Left renal cortex interstitium (tissue), 4 donors: ENCODE measurements at places on chromosomes 7 and 10.

GRCh38 chr7:114723308-114723707 is 198.6 kb upstream of the MDFIC start:
- DNase-seq = no peak

DNA sequence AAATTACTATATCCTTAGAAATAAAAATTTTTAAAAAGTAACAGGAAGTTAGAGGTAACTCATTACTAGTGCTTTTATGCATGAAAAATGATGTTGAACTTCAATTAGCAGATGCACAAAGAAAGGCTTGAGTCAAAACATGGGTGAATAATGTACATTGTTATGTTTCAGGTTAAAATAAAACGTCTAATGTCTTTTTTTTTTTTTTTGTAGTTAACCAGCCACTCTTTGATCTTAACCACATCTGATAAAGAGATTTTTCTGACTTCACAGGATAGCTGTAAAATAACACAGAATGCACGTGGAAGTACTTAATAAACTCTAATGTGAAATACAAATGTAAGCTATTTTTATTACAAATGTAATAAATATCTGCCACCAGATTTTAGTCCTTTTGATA is 61.7 kb downstream of the GSAP start:
- no peak for DNase-seq

DNA sequence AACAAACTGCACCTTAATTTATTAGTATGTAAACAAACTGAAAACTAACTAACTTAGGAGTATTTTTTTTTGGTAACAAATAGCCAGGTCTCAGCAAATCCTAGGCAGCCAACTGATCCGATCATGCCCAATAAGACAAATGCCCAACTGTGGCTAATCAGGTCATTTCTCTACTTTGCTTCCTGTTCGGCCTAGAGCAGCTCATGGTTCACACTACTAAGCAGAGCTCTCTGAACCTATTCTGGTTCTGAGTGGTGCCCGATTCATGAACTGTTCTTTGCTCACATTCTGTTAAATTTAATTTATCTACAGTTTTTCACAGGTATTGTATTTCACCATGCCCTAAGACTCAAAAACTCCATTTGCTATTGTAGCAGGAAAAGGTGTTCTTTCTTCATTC is 55.1 kb downstream of the CCDC3 start:
- no peak for DNase-seq

GRCh38 chr10:102424145-102424544 is 3.5 kb downstream of the FBXL15 start:
- DNase-seq = no peak

GRCh38 chr7:65946904-65947303 is 35.1 kb downstream of the GUSB start:
- no peak for DNase-seq

GRCh38 chr7:71970725-71971124 is 441.4 kb downstream of the CALN1 start:
- no peak for DNase-seq

DNA sequence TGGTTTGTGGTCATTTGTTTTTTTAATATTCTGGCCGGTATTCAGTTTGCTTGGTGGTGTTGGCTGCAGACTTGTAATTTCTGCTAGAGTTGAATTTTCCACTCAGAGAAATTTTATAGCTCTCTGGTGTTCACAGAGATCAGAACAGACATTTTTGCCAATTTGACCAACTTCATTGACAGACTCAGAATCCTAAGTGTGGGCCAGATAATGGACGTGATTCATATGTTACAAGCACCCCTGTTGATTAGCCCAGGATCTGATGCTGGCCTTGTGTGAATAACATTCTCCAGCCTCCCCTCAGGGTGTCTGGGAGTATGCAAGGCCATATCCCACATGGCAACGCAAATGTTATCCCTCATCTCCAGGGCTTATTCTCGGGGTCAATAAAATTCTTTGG is 283.8 kb downstream of the C7orf25 start:
- DNase-seq = no peak

DNA sequence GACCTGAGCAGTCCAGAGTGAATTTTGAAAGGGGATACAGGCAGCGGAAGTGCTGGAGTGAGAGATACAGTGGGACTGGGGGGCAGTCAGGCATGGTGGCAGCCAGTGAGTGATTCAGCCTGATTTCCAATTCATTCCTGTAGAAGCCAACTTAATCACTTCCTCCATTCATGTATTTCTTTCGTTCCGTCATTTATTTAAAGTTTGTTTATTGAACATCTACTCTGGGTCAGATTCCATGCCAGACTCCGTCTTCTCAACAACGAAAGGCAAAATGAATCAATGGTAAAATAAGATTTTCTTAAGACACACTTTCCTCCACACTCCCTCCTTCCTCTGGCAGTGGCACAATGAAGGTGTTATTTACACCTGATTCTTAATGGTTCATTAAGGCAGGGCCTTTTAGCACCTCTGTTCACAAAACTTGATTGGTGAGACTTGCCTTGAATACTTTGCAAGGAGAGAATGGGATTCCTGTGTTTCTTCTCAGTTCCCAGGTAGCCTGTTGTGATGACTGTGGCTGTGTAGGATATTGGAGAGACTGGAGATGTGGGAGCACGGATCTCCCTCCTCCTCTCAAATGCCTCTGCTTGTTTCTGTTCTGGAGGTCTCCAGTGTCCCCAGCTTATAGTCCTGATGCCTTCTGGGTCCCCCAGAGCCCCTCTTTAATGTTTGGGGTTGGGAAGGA is 27.9 kb downstream of the ADCYAP1R1 start:
- DNase-seq = no peak
